CD8-positive, alpha-beta T cell (primary cell): ENCODE measurements at places on chromosomes 16 and 17.

GRCh38 chr17:74455025-74455545 lies 11.3 kb upstream of the CD300A start:
- DNase-seq = no peak

- no peak for DNase-seq
Observed at GRCh38 chr16:1613211-1613622, 1.1 kb downstream of the CRAMP1 start.

- DNase-seq = no peak
Observed at GRCh38 chr16:77276661-77277060, 77.5 kb downstream of the SYCE1L start.

- DNase-seq = no peak
Observed at GRCh38 chr16:62020681-62021080, 15.6 kb downstream of the CDH8 start.

DNA sequence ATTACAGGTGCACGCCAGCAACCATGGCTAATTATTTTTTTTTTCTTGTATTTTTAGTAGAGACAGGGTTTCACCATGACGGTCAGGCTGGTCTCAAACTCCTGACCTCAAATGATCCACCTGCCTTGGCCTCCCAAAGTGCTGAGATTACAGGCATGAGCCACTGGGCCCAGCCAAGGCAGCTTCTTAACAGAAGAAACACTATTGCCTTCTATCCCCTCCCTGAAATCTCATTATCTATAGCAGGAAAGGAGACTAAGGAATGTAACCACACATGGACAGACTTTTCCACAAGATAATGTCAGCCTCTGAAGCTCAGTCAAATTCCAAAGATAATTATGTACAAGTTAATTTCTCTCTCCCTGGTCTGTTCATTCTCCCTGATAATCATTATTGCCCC lies 5.7 kb upstream of the ZP2 start:
- DNase-seq = no peak

DNA sequence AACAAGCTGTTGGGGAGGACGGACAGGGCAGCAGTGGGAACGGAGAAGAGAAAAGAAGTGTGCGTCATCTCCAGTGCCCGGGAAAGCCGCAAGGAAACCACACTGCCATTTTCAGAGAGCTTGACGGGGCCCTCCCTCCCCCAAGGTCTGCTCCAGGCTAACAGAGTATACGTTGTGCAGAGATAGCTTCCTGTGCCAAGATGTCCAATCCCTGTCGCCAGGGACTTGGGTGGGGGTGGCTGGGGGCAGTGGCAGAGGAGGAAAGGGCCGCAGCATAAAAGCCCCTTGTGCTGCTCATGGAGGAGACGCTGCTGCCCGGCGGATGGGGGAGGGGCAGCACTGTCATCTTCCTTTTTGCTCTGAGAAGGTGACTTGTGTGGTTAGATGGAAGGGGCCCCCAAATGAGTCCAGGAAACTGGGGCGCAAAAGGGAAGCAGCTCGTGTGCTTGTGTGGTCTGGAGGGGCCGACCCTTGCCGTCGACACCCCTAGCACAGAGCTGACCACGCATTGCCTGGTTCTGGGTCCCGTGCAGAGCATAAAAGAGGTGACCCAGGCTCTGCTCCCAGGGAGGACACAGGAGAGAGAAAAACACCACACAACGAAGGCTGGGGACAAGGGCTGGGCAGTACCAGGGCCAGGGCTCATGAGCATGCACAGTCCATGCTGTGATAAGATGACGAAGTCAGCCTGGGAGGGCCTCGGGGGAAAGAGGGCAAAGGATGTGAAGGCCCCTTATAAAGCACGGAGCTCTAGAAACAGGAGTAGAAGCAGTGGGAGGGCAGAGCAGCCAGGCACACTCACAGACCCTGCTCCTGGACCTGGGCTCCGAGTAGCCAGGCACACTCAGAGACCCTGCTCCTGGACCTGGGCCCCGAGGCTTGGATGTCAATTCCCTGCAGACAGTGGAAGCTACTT lies 372.7 kb downstream of the SLC39A11 start:
- DNase-seq = peak; percentile 37

DNA sequence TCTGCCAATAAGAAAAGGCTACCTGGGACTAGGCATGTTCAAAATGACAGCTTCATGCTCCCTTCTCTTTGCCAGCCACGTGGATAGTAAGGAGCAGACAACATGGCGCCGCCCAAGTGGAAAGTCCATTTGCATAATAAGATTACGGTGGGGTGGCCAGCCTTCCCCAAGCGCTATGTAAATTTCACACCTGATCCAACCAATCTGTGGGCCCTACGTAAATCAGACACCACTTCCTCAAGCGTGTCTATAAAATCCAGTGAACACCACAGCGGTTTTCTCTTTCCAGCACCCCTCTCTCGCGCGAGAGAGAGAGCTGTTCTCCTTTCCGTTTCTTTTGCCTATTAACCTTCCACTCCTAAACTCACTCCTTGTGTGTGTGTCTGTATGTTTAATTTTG lies 140.3 kb upstream of the ERCC4 start:
- no peak for DNase-seq

GRCh38 chr16:55444754-55445485 lies 34.1 kb upstream of the MMP2 start:
- no peak for DNase-seq

DNA sequence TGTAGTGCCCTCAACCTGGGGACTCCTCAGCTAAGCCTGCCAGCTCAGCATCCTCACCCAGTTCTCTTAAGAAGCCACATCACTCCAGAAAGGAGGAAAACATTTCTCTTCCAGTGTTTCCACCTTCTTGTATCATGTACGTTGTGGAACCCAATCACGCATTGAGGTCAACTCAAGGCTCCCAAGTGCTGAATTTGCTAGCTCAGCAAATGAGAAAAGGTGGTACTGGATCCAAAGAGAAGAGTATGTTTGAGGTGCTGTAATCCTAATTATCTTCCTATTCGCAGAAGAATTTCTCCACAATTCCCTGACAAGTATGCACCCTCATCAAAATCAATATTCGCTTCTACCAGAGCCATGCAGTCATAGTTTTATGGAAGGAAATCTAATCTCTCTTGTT lies 335.0 kb upstream of the C16orf82 start:
- no peak for DNase-seq

DNA sequence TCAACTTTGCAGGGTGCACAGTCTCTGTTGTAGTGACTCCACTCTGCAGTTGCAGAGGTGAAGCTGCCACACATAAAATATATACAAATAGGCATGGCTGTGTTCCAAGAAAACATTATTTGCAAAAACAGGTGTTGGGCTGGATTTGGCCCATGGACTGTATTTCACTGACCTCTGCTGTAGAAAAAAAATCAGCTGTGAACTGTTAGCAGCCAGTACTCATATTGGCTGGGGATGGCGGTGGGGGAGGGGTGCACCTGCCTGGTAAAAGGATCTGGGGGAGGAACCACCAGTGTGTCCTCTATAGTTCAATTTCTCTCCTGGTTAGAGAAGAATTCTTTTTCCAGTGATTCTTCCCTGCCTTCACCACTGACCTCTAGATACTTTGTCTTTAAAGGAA lies 50.0 kb downstream of the SHISA9 start:
- DNase-seq = no peak

- DNase-seq = no peak
Observed at GRCh38 chr17:4796552-4796920, 572 bp downstream of the PSMB6 start.

- DNase-seq = no peak
Observed at GRCh38 chr16:85485379-85485778, 127.7 kb upstream of the GSE1 start.

DNA sequence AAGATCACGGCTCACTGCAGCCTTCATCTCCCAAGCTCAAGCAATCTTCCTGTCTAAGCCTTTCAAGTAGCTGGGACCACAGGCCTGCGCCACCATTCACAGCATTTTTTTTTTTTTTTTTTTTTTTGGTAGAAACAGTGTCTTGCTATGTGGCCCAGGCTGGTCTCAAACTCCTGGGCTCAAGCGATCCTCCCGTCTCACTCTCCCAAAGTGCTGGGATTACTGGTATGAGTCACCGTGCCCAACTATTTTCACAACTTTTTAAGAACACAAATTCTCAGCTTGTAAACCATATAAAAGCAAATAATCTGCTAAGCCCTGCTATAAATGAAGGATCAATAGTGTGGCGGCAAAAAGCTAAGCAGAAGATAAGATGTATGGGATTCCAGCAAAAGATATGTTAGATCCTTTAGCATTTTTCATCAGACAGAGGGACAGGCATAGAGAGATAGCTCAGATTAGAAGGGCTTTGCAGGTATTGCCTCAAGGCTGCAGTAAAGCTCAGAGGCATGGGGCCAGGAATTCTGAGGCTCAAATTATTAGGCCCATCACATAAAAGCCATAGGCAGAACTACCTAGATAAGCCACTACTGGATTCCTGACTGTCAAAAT lies 55.1 kb downstream of the EMP2 start:
- DNase-seq = no peak

DNA sequence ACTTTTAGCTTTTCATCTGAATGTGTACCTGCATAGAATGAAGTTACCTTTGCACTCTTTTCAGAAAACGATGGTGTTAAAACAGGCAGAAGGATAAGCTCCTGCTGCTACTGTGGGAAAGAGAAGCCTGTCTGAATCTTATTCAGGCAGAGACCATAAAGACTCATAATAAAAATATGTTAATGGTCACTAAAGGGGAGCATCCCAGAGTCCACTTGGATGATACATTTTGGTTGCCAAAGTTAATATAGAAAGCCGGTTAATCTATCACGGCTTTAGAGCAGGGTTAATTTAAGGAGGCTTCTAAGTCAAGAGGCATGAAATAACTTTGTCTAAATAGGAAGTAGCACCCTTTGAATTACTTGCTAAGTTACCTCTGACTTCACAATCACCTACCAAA lies 2.9 kb downstream of the MARCHF10 start:
- no peak for DNase-seq
